ENCODE measurements at places on chromosomes 7 and 10.

DNA sequence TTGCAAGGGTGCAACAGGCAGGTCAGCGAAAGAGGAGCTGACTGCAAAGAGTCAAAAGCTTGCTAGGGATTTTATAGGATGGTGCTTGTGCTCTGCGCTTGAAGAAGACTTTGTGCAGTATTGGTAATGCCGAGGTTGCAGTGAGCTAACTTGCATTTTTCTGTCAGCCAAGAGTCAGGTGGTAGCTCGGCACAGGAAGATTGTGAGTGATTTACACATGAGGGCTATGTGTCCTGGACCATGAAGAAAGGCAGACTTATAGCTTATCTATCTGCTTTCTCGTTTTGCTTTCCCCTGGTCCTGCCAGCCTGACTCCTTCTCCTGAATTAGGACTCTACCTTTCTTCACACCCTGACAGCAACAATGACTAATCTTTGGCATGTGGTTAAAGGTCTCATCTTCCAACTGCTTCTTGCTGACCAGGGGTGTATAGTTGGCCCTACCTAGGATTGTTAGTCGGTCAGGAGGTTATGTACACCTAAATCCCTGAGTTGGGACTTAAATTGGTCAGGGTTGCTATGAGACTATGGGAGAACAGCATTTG, 4.1 kb upstream of the SYPL1 start:
- no peak for DNase-seq

DNA sequence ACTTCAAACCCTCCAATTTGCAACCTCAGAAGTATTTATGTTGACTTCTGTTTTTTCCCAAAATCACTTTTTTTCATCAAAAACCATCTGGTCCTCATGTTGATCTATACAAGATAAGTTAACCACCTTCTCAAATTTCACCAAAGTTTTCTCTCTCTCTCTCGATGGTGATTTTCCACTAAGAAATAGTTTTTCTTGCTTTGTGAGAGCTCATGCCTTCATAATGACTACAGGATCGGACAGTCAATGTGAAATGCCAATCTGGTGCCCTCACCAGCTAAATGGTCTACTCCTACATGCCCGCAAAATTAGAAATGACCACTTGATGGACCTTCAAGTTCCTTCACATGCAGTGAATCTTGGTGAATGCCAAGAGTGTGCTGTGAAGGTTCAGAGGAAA, 40.4 kb downstream of the CNNM1 start:
- DNase-seq, result no peak

DNA sequence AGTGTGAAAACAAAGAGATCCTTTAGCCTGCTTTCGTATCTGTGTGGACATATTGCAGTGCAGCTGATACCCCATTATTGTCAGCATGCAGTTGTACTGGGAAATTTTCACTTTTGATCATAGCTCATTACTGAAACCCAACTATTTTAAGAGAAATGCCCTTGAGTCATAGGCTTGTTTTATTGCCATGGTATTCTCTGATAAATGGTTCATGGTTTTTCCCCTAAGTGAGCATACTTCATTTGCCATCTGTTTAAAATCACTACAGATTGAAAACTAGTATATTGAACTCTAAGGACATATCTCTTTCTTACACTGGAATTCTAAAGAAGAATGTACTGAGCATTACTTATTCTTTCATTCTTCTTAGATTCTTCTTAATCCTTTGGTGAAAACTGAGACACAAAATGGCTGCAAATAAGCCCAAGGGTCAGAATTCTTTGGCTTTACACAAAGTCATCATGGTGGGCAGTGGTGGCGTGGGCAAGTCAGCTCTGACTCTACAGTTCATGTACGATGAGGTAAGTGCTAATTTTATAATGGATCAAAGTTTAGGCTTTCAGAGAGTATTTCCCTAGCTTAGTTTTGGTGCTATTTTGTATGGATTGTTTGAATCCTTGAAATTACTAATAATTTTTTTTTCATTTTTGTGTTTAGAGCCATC, 63.0 kb downstream of the RALA start:
- no peak for DNase-seq

DNA sequence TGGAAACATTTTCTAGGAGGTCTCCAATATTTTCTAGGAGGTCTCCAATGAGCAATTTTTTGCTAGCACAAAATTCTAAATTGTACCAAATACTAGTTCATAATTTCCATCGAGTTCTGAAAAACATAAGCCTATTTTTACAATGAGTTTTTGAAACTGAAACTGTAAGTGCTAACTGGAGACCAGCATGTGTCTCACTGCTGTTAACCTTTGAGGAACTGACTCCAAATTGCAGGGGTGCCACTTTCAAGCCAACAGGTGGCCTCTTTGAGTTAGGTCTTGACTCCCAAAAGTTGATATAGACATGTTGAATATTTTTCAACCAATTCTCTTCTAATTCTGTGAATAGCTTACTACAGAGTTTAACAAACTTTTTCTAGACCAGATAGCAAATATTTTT, 58.8 kb downstream of the CAV1 start:
- DNase-seq, result no peak

- no peak for DNase-seq
These were observed 284.8 kb downstream of the C7orf25 start for GRCh38 chr7:42627101-42627500.

- DNase-seq, result no peak
These were observed 188.4 kb downstream of the PPP1R17 start for GRCh38 chr7:31875424-31875823.

DNA sequence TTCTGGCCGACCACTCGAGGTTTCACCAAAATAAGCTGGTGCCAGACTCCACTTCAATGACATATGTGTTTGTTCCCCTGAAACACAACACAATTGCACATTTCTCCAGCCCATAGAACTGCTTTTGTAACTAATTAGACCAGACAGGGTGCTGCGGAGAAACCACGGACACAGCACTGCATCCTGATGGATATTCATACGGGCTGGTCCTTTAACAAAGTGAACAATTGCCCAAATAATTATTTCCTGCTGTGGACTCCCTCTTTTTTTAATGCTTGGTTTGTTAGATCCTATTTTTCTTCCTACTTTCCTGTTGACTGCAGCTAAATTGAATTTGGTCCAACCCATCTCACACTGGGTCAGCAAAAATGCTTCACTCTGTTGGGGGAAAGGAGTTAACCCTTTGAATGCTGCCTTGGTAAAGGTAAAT, 198.6 kb upstream of the BMPER start:
- DNase-seq, result no peak

- DNase-seq, result no peak
These were observed 10.9 kb upstream of the TEX47 start for GRCh38 chr7:88806280-88807037.

DNA sequence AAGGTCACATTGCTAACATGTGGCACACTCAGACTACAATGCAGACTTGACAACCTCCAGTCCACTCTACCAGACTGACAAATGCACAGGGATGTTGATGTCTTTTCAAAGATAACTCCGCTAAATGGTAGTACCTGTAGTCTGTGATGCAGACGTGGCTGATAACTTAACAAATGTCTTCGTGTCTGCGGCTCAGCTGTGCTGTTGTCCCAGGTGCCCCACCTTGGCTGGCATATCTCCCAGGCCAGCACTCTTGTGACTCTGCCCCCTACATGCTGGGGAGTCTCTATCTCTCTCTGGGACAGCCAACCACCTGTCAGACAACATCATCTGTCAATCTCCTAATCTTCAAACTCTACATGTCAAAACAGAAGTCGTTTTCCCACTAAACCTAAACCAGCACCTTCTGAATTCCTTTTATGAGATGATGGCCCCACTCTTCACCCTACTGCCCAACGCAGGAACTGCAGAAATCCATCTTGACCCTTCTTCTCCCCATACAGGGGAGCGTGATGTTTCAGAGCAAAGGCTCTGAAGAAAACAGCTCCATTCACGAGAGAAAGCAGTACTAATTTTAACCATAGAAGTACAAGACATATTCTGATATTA, 156.4 kb downstream of the USP6NL start:
- no peak for DNase-seq

DNA sequence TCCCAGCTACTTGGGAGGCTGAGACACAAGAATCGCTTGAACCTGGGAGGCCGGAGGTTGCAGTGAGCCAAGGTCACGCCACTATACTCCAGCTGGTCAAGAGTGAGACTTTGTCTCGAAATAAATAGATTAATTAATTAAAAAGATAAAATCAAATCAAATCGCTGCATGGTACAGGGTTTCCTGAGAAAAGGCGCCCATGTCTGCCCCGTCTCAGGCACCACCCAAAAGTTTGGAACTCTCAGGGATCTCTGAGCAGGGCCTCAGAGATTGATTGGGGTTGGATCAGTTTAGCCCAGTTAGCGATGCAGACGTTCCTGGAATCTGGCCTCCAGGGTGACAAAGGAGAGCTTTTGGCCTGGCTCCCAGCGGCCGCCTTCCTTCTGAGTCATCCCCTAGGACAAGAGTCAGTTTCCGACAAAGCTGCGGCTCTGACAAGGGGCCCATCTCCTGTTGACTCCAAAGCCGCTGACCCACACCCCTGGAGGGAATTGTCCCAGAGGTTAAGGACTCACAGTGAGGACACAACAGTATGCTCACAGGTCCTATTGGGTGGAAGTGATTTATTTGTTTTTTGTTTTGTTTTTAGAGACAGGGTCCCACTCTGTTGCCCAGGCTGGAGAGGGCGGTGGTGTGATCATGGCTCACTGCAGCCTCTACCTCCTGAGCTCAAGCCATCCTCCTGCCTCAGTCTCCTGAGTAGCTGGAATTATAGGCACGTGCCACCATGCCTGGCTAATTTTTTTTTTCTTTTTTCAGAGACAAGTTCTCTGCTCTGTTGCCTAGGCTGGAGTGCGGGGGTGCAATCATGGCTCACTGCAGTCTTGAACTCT, 6.8 kb downstream of the ORAI2 start:
- no peak for DNase-seq

DNA sequence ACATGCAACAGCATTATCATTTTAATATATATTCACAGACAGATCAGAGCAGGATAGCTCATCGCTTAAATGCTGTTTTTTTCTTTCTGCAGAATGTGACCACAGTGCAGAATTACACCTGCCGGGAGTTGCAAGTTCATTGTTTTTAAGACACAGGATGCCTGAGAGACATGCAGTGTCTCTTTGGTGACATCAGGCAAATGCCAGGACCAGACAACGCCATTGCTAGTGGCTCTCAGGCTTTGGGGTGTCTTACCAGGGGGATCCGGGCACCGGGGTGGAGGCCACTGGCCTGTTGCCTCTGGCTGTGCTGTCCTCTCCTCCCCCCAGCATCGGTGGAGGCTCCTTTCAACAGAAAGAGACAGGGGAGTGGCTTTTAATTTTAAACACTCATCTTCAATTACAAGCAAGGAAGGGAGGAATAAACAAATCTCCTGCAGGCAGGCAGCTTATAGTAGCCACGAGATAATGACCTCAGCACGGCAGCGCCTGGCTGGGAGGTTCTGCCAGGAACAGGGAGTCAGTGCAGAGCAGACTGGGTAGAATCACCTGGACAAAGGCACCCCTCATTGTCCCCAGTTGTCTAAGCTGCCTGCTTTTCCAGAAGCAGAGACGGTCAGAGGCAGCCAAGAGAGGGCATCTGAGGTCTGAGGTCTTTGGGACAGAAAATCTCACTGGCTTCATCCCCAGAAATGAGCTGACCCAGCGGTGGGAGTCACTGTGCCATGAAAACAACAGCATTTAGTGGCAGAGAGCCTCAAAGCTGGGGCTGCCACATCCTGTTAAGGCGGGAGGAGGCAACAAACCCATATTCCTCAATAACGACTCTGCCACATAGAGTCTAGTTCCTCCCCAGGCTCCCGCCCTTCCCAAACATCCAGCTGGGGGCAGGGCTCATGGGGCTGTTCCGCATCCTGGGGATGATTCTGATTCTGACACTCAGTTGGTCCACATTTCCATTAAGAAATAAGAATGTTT, 148.4 kb downstream of the TCERG1L start:
- DNase-seq, result no peak

- DNase-seq, result no peak
These were observed 645 bp upstream of the COPG2 start for GRCh38 chr7:130669085-130669700.

DNA sequence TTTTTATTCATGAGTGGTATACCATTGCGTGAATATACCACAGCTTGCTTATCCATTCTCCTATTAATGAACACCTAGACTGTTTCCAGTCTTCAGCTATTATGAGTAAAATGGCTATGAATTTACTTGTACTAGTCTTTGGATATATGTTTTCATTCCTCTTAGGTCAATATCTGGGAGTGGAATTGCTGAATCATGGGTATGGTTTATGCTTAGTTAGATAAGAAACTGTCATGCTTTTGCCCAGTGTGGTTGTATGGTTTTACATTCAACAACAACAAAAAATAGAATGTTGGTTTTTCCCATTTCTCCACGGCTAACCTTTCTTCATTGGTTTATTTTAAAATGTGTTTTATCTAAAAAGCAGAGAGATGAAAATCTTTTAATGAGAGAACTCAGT, 308.3 kb downstream of the PHF14 start:
- no peak for DNase-seq

GRCh38 chr7:128343554-128344430, at the start of gene RBM28:
Gene RBM28, minus strand, starts transcription at chr7:128343908. Its CDS starts 115 bp downstream, at chr7:128343793.
- DNase-seq, result peak; percentile 65

GRCh38 chr7:148871030-148871429, 13.1 kb downstream of the EZH2 start:
- no peak for DNase-seq

DNA sequence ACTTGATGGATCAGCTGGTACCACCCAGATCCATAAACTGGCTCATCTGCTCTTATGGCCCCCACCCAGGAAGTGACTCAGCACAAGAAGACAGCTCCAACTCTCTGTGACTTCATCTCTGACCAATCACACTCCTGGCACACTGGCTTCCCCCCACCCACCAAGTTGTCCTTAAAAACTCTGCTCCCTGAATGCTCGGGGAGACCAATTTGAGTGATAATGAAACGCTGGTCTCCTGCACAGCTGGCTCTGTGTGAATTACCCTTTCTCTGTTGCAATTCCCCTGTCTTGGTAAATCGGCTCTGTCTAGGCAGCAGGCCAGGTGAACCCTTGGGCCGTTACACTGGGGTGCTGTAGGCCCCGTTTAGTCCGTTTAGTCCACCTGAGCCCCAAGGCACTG, 23.4 kb upstream of the BNIP3 start:
- no peak for DNase-seq

GRCh38 chr10:37439826-37440225, 314.4 kb downstream of the ANKRD30A start:
- no peak for DNase-seq

GRCh38 chr10:14259696-14260566, 70.8 kb downstream of the FRMD4A start:
- no peak for DNase-seq

DNA sequence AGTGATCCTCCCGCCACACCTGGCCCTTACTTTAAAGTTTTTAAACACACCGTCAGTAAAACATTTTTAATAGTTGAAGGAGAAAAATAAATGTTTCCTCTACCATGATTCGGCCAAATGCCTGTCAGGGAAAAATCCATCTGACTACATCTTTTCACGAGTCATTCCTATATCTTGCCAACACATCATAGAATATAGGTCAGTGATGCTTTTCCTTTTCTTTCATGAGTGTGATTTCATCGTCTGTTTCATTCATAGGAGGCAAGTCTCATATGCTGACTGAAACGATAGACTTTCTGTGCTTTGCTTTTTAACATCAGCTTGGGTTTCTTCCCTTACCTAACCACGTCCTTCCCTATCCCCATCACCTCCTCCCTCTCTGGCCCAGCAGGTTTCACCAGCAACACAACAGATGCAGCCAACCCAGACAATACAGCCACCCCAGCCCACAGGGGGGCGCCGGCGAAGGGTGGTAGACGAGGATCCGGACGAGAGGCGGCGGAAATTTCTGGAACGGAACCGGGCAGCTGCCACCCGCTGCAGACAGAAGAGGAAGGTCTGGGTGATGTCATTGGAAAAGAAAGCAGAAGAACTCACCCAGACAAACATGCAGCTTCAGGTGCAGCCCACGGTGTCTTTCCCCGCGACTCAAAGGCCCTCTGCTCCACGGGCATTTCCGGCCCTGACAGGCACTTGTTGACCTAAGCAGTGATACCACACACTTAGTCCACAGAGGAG, 149.2 kb downstream of the TRIL start:
- no peak for DNase-seq

Data from activated CD8-positive, alpha-beta memory T cell treated with anti-CD3 and anti-CD28 coated beads for 1 hour (primary cell).